IPS DF 6.9 (cell line): ENCODE measurements at places on chromosomes 2 and 18.

DNA sequence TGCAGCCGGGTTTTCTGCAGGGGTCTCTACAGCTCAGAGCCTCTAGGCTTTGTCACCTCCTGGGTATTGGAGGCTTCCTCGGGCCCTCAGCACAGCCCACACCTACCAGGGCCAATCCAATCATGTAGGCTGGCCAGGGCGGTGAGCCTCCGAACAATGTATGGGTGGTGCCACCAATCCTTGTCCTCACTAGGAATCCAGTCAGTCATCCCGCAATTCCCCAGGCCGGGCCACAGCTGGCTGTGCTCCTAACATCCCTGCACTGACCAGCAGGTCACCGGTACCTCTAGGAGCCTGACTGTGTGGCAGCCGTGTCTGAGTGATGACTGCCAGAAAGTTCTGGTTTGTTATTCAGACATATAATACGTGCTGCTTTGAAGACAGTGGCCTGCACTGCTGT lies 129.4 kb downstream of the SH3RF3 start:
- no peak for DNase-seq

DNA sequence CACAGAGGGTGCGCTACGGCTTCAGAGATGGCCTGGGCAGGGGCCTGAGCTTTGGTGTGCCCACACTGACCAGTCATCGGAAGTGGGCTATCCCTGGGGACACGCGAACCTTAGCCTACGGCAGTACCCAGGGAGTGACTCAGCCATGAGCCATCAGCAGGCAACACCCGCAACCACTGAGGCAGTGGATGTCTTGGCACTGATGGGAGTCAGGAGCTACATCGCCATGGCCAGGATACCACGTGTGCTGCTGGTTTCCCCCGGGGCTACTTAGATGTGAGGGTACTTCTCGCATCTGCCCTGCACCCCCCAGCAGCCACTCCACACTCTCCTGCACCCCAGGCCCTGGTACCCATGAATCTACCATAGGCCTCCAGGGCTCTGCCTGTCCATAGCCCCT lies 12.8 kb upstream of the HPCAL1 start:
- no peak for DNase-seq

- DNase-seq = peak; percentile 48
Observed at GRCh38 chr18:53380063-53380639, 844.3 kb downstream of the MBD2 start.

GRCh38 chr2:50782543-50782942 lies 249.4 kb downstream of the NRXN1 start:
- DNase-seq = no peak

GRCh38 chr18:31610286-31611205 lies 18.9 kb downstream of the TTR start:
- peak; percentile 31 for DNase-seq

GRCh38 chr2:231800493-231801091 lies 14.3 kb downstream of the COPS7B start:
- DNase-seq = no peak

DNA sequence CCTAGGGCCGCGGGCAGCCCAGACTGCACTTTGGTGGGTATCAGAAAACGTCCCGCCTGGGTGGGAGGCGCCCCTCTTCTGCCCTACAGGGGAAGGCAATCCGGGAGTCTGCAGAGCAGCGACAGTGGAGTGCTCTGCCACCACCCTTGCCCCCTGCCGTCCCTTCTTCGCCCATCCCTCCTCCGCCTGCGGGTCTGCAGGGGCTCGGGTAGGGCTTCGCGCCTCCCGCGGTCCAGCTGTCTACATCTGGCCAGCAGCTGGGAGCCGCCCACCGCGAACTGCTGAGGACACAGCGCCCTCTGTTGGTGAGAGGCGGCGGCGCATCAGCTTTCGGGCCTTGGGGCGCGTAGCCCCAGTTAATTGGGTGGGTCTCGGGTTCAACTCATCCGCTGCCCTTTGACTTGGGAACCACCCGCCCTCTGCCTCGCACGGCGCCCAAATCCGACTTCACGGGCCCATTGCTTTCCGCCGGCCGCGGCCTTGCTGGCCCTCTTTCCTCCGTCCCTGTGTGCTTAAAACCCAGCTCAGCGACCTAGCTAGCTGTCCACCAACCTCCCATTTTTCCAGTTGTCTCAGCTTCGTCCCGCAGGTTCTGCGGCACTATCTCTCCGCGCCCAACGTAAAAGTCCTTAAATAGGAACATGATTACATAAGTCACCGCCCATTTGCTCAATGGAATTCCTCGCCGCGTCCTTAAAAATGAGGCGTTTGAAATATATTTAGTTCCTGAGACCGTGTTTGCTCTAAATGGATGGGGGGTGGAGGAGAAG lies 17.6 kb downstream of the WNT10A start:
- no peak for DNase-seq

- no peak for DNase-seq
Observed at GRCh38 chr2:45696708-45697107, 45.2 kb downstream of the PRKCE start.

DNA sequence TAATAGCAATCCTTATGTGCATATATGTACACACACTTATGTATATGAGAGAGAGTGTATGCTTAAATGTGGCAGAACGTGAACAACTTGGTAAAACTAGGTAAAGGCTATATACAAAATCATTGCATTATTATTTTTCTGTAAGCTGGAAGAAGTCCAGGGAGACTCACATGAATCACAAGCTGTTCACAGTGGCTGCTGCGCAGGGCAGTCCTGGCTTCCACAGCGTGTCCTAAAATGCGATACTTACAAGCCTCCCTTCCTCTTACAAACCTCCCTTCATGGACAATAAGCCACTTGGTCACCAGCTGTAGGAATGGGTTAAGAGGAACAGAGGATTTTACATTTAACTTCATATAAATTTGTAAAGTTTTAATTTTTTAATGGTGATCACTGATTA lies 114.9 kb upstream of the AGAP1 start:
- DNase-seq = no peak

- no peak for DNase-seq
Observed at GRCh38 chr18:69948919-69949537, 1.4 kb upstream of the CD226 start.

GRCh38 chr2:129178356-129178755 lies 801.1 kb upstream of the RAB6C start:
- no peak for DNase-seq

DNA sequence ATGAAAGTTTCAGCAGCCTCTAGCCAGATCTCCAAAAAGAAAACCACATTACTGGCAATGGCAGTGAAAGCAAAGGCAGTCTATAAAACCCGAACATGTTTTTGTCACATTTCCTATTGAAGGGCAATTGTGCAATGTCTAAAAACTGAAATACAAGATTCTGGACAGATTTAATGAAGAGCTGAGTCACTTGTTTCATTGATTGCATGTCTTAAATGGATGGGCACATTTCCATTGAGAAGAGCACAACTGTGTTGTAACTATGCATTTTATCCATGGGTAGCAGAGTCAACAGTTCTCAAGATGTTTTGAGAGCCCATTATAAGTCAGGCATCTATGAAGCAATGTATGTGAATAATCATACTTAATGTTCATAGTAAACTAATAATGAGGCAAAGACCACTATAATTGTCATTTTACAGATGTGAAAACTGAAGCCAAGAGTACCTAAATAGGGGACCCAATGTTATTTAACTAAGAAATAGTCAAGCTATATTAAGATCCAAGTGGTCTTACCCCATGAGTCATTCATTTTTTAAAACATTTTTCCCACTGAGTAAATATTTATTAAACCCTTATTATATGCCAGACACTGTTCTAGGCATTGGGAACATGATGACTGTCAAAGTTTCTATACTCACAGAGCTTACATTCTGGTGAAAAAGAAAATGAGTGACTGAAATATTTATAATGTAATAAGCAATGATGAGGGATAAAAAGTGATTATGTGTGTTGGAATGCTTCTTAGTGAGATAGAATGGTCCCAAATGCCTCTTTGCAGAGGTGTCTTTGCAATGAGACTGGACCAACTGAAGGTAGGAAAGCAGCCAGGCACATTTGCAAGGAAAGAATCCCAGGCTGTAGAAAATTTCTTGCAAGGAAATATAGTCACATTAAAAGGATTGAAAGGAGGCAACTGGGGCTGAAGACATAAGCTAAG lies 818.9 kb upstream of the ACVR2A start:
- no peak for DNase-seq

GRCh38 chr2:148565272-148565894 lies 79.2 kb upstream of the EPC2 start:
- no peak for DNase-seq

- DNase-seq = no peak
Observed at GRCh38 chr18:78660311-78660710, 319.3 kb upstream of the SALL3 start.

DNA sequence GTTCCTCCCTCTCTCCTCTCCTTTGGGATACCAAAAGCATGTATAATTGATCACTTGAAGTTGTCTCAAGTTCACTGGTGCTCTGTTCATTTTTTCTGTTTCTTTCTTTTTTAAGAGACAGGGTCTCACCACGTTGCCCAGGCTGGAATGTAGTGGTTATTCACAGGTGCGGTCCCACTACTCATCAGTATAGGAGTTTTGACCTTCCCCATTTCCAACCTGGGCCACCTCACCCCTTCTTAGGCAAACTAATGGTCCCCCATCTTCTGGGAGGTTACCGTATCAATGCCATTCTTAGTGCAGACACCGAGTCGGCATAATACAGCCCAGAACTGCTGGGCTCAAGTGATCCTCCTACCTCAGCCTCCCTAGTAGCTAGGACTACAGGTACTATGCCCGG lies 31.3 kb upstream of the TMEM247 start:
- no peak for DNase-seq

DNA sequence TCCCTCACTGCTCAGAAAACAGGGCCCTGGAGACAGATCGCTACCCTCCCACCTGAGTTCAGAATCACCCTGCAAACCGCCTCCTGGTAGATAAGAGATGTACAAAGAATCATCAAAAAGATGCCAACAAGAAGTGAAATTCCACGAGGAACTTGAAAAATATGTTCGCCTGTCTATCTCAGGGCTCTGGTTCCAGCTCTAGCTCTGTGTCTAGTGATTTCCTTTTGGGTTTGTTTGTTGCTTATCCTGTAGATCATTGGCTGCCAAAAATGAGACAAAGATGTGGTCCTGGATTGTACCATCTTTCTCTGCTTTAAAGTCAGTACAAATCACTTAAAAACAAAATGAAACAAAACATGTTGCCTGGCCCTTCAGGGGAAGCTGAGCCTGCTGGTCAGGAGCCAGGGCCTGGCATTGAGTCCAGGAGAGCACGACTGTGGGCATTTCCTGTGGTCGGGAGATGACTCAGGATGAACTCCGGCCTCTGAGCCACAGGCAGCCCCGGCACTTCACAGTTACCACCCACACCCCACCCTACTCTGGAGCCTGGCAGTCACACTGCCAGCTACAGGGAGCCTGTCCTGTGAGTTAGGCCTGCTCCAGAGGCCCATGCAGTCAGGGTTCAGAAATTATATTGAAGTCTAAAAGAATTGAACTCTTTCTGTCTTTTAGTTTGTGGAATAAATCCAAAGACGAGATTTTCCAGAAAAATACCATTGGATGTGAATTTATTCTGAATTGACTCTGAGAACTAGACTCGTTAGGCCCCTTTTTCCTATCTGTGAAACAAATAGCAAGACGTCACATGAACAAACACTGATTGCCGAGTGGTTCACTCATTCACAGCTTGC lies 8.0 kb upstream of the ITGB6 start:
- DNase-seq = no peak

GRCh38 chr2:109526442-109526970 lies 87.3 kb downstream of the SEPTIN10 start:
- no peak for DNase-seq

GRCh38 chr2:73611867-73612266 lies 30.4 kb downstream of the NAT8 start:
- no peak for DNase-seq

DNA sequence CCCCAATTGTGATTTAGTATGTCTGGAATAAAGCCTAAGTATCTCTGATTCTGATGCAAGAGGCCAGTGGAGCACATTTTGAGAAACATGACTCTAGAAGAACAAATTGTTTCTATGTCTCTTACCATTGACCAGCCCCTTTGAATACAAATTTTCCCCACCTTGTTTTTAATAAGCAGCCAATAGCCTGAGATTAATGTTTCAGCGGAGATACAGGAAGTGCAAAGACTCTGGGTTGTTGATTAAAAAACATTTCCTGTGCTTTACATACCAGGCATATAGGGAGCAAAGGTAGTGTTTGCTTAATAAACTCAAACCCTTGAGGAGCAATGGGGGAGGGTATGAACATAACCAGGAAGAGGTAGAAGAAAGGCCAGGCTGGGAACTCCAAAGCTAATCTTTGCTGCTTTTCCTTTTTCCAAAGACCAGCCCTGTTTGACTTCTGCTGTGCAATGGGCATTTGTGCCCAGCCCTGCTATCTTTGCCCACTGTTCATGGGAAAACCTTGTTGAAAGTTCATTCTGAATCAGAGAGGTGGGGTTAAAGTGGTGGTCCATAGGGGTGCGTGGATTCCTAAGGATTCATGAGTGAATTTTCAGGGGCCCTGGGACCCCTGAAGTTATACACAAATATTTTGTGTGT lies 29.3 kb downstream of the UPP2 start:
- no peak for DNase-seq
